ENCODE measurements at places on chromosomes 2 and 18.

- no peak for DNase-seq
These were observed 31.3 kb upstream of the TOGARAM2 start for GRCh38 chr2:28949617-28950305.

DNA sequence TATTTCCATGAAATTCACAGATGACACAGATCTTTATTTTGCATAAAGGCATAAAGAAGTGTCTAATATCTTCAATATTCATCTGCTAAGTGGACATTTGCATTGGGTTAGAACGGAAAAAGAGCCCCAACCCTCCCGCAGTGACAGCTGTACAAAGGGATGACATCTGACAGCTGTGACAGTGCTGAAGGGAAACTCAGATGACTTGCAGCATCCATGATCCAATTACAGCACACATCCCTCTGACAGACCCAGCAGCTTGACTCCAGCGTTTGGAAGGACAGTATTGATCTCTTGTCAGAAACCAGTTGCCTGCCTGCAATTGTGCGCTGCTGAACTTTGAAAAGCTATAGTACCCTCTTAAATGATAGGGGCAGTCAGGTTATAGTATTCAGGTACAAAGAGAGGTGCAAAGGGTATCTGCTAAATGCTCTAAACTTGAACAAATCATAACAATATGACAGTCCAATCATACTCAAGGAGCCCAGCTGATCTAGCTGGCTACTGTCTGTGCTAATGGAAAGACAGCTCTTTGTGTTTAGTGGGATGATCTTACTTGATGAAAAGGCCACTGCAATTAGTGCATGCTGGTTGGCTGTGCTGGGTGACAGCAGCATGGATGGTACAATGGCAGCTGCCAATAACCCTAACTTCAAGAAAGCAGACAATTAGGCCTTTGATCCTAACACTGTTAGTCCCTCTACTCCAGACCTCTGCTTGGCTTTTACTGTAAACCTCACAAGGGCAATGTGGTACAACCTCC, 599.2 kb downstream of the NR4A2 start:
- no peak for DNase-seq

GRCh38 chr18:5415665-5416064, 120.1 kb upstream of the ZBTB14 start:
- no peak for DNase-seq

GRCh38 chr2:218400930-218401881, 1.5 kb downstream of the CTDSP1 start:
- peak; percentile 66 for DNase-seq

DNA sequence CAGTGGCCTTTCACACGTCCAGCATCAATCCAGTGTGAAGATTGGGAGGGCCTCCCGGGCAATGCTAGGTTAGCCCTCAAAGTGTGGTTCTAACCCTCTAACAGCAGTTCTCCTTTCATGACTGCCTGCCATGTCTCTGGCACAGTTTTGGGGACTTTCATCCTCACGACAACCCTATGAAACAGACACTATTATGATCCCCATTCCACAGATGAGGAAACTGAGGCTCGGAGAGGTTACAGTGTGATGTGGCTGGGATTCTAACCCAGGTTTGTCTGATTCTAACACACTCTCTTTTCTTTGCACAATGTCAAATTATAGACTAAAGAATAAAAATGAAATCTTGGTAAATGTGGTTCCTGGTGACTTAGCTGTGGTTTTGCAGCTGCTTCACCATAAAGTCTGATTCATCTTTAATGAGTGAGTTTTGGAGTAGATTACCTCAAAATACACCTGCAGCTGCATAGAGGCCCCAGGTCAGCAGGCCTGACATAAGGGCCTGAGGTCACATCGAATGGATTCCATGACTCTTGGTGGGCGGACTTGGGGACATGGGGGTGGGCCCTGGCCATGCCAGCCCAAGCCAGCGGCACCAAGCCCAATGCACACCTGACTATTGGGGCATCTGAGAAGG, 214.4 kb downstream of the GLI2 start:
- no peak for DNase-seq

GRCh38 chr18:79489051-79489898, 93.5 kb downstream of the NFATC1 start:
- no peak for DNase-seq

DNA sequence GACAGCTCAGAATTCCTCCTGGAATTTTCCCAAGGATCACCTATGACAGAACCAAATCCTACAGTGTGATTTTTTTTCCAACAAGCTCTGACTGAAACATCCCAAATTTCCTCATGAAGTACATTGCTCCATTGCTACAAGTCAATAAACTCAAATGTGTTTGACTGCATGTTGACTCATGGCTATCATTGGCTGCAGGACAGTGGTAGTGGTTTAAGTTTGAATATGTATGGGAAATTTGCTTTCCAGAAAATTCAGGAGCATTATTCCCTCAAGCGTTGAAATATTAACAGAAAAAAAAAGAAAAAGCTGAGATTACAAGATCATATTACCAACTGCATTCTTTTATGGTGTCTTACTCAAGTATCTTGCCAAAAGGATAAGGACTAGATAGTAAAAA, 402.8 kb upstream of the DSEL start:
- no peak for DNase-seq

DNA sequence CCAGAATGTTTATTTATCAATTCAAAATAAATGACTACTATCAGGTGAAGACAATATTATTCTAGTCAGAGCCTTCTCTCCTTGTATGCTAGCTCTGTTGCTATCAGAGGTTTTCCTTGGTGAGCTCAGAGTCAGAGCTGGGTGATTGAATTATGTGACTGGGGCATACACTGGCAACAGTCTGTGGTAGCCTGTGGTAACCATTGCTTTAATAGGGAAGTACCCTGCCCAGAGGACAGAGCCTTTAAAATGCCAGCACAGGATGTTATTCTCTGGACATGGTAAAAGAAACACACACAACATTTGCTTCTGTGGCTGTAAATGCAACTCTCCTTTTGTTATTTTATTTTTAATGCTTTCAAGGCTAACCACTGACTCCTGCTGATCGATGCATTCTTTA, 124.7 kb downstream of the PPP1R1C start:
- no peak for DNase-seq

- no peak for DNase-seq
These were observed 1517.5 kb upstream of the PIK3C3 start for GRCh38 chr18:40437517-40437916.

GRCh38 chr2:1972422-1972821, 228.1 kb upstream of the PXDN start:
- DNase-seq: no peak

DNA sequence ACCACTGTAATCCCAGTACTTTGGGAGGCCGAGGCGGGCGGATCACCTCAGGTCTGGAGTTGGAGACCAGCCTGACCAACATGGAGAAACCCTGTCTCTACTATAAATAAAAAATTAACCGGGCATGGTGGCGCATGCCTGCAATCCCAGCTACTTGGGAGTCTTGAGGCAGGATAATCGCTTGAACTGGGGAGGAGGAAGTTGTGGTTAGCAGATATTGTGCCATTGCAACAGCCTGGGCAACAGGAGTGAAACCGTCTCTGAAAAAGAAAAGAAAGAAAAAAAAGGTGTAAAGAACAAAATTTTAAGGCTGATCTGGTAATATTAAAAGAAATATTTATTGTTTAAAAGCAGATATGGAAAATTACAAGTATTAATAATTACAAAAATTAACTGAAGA, 29.7 kb downstream of the ZNF804A start:
- no peak for DNase-seq

DNA sequence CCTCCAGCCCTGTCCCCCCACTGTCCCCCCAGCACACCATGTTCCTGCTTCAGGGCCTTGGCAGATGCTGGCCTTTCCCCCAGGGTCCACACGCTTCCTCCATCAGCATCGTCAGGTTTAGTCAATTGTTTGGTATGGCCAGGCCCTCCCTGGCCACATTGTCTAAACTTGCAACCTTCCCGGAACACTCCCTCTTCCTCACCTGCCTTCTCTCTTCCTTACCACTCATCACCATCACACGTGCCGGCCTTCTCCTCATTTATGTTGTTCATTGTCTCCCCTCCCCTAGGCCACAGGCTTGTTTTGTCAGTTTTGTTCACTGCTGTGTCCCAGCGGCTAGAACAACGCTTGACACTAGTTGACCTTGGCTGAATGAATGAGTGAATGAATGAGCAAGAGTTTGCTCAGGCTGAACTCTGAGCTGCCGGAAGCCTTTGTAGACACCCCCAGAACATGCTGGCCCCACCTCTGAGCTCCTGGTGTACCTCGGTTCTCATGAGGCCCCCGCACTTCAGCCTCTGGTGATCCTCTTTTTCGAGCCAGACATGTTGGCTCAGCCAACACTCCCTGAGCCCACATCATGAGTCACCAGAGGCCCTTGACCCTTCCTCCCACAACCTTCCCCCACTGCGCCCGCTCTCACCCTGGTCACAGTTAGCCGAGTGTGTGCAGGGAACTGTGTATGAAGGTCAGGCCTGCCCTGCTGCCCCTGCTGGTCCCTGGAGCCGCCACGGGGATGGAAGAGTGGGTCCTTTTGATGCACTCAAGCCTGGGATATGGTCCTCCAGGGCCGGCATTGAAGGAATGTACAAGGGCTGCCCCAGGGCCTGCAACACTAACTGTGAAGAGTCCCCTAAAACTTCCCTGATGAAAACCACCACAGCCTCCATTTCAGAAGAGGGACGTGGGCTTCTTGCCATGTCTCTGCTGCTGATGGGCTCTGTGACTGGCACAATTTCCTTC, 57.5 kb downstream of the HS1BP3 start:
- no peak for DNase-seq

DNA sequence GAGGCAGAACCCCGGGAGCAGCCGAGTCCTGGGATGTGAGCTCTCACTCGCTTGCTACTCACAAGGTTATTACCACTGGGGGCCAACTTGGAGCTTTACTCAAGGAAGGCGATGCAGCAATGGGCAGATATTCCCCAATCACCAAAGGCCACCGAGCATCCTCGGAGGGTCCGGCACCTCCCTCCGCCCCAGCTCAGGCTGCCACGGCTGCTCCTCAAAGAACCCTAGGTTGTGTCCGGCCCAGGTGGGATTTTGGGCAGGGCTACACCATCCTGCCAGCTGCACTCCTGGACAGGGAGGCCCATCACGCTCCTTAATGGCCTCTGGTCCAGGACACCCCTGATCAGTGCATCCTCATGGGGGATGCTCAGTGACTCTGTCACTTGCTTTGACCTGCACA, 24.8 kb downstream of the FBLN7 start:
- DNase-seq: no peak

- no peak for DNase-seq
These were observed 30.6 kb upstream of the RND3 start for GRCh38 chr2:150517951-150518680.

GRCh38 chr18:74914648-74915047, 294.3 kb downstream of the PTGR3 start:
- no peak for DNase-seq

DNA sequence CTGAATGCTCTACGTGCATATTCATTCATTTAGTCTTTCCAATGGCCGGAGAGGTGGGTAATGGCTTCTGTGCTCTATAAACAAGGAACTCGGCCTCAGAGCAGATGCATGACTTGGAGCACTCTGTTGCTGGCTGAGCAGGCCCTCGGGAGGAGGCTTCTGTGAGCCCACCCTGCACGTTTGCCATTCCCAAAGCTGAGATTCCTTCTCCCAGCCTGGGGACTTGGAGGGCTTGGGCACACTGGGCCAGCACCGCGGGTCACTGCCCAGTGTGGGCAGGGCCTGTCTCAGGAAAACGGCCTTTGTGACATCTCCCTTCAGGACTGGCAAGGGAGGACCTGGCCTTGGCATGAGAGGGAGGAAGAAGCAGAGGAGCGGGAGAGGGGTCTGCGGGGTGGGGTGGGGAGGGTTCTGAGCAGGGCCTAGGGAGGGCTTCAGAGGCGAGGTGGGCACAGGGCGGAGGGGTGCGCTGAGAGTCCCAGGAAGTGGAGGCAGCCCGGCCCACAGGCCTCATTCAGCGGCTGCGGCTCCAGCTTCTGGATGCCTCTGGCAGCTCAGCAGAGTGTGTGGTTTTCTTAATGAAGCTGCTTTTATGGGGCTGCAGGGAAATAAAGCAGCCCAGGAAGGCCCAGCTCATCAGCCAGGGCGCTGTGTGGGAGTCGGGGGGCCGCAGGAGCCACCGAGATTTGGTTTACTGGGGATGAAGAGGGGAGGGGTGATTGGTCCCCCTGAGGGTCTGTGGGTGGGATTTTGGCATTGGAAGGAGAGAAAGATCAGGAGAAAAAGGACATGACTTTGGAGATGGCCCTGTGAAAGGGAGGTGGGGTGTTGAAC, 51.7 kb upstream of the OTOF start:
- no peak for DNase-seq

DNA sequence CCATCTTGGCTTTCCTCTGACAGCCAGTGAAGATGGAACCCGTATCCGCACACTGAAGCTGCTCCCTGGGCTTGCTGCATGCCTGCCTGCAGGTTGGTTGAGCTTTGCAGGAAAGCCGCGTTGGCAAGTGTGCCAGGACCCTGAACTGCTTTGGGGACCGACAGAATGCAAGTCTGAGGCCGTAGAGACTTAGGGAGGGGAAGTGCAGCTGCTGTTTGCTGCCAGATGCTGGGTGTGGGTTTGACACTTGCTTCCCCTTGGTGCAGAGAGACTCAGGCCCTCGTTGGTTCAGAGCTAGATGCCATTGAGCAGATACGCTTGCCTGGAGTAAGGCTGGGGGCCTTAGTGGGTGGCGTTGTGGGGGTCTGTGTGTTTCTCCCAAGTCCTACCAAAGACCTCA, 13.1 kb upstream of the PHLPP1 start:
- DNase-seq: no peak

DNA sequence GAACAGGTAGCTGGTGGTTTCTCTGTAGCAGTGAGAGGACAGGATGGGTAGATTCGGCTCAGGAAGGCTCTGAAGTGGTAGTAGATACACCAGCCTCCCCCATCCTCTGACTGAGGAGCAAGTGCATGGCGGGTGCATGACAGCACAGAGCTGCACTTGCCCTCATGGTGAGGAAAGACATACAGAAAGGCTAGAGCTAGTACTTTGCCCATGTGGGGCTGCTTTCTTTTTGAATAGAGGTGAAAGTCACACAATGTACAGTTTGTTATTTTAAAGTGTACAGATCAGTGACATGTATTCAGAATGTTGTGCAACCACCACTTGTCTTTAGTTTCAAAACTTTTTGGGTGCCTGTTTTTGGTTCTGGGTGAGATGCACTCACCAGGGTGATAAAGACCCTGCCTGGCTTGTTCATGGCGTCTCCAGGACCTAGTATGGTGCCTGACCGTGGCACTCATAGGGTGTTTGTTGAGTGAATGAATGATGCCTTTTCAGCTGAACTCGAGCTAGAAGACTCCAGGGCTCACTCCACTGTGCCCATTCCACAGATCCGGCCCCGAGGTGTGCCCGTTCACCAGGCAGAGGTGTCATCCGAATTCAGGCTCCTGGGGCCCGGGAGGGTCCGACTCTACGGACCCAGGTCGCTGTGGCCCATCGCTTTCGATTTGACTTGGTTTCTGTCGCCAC, 421 bp upstream of the VAMP5 start:
- DNase-seq: no peak

- no peak for DNase-seq
These were observed 234.6 kb upstream of the SIX3 start for GRCh38 chr2:44706681-44707553.

GRCh38 chr2:148161909-148162435, 141.1 kb downstream of the MBD5 start:
- DNase-seq: no peak

GRCh38 chr2:144679942-144680341, 160.0 kb upstream of the ZEB2 start:
- DNase-seq: no peak

- no peak for DNase-seq
These were observed 28.9 kb downstream of the ABCB11 start for GRCh38 chr2:169002161-169002738.

- DNase-seq: no peak
These were observed 685.6 kb upstream of the SALL3 start for GRCh38 chr18:78293940-78294541.

- no peak for DNase-seq
These were observed 20.5 kb downstream of the NR4A2 start for GRCh38 chr2:156311976-156312375.

GRCh38 chr2:218662377-218662776, 2.9 kb downstream of the BCS1L start:
- no peak for DNase-seq
